ENCODE measurements at places on chromosomes 16 and 17.

DNA sequence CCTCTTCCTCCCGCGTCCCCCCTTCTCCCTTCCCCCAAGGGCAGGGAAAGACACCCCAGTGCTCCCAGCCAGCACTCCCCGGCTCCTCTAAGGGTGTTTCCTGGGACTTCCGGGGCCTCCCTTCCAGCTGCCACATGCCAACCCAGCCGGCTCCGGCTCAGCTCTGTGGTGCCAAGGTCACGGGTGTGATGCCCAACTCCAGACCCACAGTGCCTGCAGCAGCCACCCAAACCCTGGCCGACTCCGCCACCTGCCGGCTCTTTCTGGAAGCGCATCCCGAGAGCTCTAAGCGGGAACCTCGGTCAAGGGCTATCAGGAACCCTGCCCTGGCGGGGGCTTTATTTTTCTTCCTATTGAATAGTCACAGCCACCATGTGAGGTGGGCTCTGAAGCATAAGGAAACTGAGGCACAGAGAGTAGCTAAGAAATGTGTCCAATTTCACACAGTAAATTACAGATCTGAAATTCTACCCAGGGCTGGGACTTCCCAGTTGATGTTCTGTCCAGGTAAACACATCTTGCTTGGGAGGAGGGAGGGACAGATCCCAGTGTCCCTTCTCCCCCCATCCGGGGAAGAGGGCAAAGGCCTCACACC lies 3.3 kb upstream of the PPP1R1B start:
- DNase-seq: peak; percentile 81

GRCh38 chr17:79720705-79721292 lies 9.9 kb upstream of the ENPP7 start:
- no peak for DNase-seq

DNA sequence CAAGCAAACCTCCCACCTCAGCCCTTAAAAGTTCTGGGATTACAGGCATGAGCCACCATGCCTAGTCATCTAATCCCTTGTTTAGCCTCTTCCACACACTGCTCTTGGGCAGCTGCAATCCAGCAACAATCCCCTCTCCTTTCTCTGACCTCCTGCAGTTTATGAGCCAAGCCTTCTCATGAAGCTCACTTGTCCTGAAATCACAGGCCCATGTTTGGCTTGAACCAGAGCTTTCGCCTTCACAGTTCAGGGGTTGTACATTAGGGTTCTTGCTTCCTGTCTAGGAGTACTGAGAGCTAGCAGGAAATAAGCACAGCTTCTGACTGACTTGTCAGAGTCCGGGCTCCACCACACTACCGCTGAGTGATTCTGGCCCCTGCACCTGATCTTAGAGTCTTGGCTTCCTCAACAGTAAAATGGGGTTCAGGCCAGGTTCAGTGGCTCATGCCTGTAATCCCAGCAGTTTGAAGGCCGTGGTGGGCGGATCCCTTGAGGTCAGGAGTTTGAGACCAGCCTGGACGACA lies 16.3 kb downstream of the ERAL1 start:
- peak; percentile 10 for DNase-seq

DNA sequence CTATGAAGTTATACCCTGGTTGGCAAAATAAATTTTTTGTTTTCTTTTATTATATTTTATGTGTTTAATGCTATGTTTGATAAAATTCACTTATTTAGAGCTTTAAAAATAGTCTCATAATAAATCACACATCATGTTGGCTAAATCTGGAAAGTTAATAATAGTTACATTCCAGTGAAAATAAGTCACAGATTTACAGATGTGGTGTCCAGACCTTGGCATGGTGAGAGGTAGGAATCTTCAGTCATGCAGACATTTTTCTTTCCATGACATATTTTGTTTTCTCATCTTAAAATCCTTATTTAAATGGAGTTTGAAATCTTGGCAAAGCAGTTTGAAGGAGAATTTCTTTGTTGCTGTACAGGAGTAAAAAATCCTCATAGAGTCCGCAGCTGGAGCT lies 48.1 kb upstream of the GOSR1 start:
- no peak for DNase-seq

DNA sequence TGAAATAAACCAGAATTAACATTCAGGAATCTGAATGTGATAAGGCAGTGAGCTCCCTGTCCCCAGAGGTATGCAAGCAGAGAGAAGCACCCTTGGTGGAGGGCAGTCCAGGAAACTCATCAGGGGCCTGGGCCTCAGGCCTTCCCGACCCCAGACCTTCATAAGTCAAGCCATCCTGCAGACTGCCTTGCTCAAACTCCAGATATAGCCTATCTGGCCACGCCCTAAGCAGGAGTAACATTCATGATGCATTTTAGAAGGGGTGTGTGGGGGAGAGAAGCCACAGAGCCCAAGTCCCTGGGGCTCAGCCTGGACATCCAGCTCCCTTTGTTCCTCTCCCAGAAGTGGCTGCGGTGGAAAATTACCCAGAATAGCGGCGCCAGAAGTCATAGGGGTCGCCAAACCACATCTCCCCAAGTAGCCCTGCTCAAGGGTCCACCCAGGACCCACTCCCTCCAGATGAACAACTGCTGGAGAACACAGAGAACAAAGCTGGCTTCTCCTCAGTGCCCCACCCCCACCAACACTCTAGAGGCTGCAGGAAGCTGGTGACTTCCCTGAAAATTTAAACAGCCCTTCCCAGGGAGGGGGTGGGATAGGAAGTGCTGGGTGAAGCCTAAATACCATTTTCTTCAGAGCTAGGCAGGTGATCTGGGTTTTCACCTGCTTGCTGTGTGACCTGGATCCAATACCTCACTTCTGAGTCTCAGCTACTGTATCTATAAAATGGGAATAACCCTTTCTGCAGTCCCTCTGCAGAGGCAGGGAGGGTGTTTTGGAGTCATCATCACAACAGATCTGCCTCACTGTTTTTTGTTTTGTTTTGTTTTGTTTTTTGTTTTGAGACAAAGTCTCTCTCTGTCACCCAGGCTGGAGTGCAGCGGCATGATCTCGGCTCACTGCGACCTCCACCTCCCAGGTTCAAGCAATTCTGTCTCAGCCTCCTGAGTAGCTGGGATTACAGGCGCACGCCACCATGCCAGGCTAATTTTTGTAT lies 1.5 kb upstream of the SREBF1 start:
- DNase-seq: no peak
